ENCODE measurements at places on chromosomes 12 and 14.
A peak's percentile ranks its signal among the peaks of the same experiment; 100 is the strongest.

DNA sequence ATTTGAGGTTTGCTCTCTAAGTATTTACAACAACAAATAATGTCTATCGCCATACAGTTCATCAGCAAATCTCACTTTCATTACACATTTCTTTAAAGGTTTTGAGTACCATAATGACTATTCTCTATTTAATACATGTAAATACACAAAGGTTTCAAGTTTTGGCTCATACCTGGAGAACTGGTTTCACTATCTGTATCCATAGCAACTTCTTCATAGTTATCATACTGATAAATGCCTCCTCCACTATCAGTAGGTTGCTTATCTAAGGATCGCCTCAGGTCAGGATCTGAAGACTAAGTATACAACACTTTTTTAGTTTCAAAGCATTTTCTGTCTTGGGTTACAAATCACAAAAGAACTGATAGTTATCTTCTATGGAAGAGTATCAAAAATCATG lies 21.4 kb downstream of the ZFC3H1 start:
- DNase-seq = no peak

GRCh38 chr12:69602954-69603353 lies 7.8 kb downstream of the LRRC10 start:
- no peak for DNase-seq

- no peak for DNase-seq
Observed at GRCh38 chr14:75252254-75252837, 26.3 kb upstream of the FOS start.

DNA sequence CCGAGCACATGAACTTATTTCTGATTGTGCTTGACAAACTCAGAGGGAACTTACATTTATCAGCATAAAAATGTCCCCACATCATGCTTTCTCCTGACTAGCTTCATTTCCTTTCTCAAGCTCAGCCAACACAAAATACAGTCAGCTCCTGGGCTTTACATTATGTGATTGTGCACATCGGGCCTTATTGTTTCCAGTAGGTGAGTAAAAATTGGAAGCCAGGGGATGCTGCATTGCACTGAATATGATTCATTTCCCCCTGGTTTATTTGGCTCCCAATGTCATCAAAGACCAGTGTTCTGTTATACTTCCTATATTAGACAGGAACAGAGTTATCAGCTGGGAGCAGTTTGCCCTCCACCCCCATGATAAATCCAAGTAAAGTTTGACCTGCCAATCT lies 521.8 kb downstream of the RMST start:
- peak; percentile 46 for DNase-seq

GRCh38 chr12:125185311-125185739 lies 120.1 kb downstream of the AACS start:
- DNase-seq = no peak

GRCh38 chr14:62381311-62382070 lies 619.3 kb downstream of the SNAPC1 start:
- DNase-seq = no peak

GRCh38 chr12:26810330-26810729 lies 22.7 kb downstream of the ITPR2 start:
- DNase-seq = no peak

DNA sequence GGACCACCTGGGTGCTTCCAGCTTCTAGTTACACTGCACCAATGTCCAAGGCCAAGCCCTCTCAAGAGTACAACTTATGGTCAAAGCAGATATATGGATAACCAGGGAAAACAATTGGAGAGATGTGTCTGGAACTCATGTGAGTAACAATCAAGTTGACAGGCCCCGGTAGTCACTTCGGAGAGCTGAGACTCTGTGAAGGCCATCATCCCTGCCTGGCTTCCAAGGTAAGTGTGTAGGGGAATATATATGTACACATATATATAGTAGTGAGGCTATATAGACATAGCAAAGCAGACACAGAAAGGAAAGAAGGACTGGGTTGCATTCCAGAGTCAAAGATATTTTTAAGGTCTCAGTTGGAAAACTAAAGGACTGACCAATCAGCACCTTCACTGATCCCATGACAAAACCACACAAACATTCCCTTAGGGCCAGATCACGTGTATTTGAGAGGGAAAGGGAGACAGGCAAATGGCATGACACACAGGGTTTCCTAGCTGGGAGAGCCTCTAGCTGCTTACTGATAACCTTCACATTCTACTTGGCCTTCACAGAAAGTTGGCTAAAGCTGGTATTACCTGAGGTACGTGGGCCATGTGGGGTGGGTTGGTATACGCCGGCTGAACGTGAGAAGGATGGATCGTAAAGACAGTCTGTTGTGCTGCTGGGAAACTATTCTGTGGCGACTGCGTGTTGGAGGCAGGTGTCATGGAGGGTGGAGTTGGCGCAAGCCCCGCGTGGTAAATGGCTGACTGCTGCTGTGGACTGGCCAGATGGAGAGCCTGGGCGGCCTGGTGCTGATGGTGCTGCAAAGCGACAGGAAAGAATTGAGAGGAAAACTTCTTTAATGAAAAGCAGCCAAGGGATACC lies 50.0 kb downstream of the SH2B3 start:
- no peak for DNase-seq

- no peak for DNase-seq
Observed at GRCh38 chr12:95942101-95942523, 302 bp downstream of the CCDC38 start.

GRCh38 chr12:109567967-109568366 lies 5.3 kb downstream of the MMAB start:
- no peak for DNase-seq

- DNase-seq = no peak
Observed at GRCh38 chr12:54019924-54020590, 8.2 kb upstream of the HOXC6 start.

DNA sequence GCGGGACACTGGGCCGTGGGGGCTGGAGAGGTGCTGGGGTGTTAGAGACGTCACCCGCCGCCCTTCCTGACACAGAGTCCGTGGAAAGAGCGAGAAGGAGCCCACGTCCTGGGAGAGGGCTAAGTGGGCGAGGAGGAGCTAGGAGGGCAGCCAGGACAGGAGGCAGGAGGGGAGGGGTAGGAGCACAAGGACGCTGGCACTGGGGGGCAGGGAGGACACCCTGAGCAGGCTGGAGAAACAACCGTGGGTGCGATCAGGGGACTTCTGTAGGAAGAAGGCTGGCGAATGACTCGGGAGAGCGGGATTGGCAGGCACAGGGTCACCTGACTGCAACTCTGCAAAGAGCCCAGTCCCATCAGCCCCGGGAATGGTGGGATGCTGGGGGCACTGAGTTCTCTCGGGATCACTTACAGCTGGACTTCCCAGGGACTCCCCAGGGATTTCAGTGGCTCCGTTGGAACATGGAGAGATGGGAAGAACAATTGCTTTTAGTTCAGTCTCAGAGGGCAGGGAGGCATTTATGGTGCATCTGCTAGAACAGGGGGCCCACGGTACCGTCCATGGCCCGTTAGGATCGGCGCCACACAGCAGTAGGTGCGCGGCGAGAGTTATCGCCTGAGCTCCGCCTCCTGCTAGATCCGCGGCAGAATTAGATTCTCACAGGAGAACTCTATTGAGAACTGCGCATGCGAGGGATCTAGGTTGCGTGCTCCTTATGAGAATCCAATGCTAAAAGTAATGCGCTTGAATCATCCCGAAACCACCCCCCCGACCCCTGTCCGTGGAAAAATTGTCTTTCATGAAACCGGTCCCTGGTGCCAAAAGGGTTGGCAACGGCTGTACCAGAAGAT lies 24.3 kb downstream of the UBR7 start:
- DNase-seq = peak; percentile 51

DNA sequence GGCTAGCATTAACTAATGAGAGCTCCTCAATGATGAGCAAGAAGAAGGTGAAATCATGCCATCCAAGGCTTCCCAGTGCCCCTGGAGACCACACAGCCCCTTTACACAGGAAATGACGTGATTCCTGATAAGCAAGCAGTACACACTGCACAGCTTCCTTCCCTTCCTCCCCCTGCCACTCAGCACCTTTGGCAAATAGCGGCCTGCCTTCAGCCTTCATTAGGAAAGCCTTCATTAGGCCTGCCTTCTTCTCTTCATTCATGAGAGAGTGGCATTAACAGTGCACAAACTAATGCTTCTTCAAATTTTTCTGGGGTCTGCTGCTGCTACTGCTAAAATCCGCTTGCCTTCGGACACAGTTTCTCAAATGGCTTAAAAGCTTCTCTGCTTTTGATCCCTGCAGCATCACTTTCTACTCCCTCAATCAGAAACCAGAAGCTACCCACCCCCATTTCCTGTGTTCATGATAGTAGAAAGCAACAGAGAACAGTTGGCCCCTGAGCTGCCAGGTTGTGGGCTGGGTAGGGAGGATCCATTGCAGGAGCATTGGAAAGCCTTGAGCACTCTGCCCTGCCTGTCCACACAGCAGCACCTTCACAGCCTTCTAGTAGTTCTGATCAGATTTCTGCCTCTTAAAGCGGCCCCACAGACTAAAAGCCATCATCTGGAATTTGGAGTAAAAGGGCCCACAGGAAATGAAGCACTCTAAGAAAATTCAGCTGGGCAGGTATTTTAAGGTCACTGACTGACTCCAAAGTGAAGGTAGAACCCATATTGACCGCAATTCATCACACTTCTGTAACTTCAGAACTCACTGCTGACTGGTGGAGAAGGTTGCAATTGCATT lies 103.8 kb upstream of the ETV6 start:
- DNase-seq = no peak

DNA sequence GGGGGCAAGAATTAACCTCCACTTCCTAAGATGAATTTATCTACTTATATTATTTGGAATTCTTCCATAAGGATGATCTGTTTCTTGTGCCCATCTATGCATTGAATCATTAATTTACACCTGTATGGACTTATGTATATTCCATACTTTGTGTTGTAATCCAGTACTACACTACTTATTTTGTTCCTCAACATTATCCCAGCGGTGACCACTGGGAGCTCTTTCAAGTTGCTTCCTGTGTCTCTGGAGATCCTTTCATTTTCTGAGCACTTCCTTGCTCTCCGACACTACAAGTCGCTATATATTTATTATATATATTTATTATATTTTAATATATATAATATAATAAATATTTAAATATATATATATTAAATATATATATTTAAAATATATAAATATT lies 54.9 kb upstream of the SCN8A start:
- no peak for DNase-seq

DNA sequence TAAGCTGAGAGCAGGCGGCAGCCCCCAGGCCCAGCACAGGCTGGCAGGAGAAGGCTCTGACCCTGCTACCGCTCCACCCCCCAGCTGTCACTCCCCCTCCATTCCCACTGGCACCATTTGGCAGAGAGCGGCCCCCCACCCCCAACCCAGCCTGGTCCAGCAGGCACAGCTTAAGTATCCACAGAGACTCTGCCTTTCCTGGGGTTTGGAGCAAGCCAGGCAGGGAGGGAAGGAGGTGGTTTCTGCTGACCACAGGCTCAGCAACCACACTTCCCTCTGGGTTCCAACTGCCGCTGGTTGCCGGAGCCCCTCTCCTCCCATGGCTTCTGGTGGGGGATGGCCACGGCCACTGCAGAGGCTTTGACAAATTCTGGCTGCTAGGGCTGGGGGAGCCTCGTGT lies 30.5 kb upstream of the CCND2 start:
- DNase-seq = no peak

- peak; percentile 74 for DNase-seq
Observed at GRCh38 chr14:99350751-99351150, 78.8 kb upstream of the BCL11B start.
